ENCODE measurements at places on chromosomes 13 and 19.

DNA sequence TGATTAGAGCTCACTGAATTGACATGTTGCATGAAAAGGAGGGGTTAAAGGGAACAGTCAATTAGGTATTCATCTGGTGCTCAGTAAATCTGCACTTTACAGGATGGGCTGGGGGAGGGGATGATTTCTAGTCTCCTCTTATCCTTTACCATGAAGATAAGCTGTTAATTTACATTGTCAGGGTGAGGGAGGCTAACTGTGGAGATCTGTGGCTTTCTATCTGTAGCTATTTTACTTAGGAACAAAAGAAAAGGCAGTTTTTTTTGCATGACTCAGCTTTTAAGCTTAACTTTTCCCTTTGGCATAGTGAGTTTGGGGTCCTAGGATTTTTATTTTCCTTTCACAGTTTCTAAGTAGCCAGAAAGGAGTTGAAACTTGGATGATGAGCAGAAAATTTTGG, 253.3 kb downstream of the LMO7 start:
- no peak for DNase-seq

GRCh38 chr19:50204811-50205675, 1.6 kb downstream of the MYH14 start:
- no peak for DNase-seq

GRCh38 chr13:79307433-79307861, 98.6 kb downstream of the RBM26 start:
- DNase-seq: peak; percentile 18

DNA sequence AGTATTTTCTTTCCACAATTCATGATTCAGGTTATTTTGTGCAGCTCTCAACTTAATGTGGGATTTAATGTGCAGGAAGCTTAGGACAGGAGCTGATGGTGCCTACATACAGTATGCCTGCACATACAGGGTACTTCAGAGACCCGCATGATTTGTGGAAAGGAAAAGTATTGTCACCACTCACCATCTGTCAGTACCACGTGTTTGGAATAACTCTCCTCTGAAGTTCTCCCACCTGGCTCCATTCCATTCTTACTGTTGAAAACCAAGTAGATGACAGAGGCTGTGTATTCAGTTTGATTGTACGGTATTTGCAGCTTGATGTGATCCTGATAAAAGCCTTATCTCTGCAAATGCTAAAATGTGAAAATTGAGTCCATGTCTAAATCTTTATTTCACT, 85.7 kb downstream of the ZAR1L start:
- no peak for DNase-seq

All from fibroblast of villous mesenchyme (primary cell).